Mesothelial cell of epicardium (in vitro differentiated cells): ENCODE measurements at places on chromosomes 5 and 9. TPM values are rescaled to one million over a fixed set of nuclear protein-coding genes. Genes with fewer than 3 reads are reported as not detected.

- H3K4me3 ChIP-seq = no peak overlapping the region
- H3K4me1 ChIP-seq = no peaks in the 10 kb centered on the region
- H3K27me3 ChIP-seq = peaks cover 3% of the 10 kb centered on the region
- H3K27ac ChIP-seq = no peak overlapping the region
Observed at GRCh38 chr5:73770172-73771025, 144.4 kb downstream of the ARHGEF28 start.

- no peak overlapping the region for H3K27ac ChIP-seq
- H3K4me3 ChIP-seq = no peak overlapping the region
- DNase-seq = no peak
- no peaks in the 10 kb centered on the region for H3K4me1 ChIP-seq
- no peaks in the 10 kb centered on the region for H3K36me3 ChIP-seq
Observed at GRCh38 chr9:134396258-134396742, 70.0 kb downstream of the RXRA start.

DNA sequence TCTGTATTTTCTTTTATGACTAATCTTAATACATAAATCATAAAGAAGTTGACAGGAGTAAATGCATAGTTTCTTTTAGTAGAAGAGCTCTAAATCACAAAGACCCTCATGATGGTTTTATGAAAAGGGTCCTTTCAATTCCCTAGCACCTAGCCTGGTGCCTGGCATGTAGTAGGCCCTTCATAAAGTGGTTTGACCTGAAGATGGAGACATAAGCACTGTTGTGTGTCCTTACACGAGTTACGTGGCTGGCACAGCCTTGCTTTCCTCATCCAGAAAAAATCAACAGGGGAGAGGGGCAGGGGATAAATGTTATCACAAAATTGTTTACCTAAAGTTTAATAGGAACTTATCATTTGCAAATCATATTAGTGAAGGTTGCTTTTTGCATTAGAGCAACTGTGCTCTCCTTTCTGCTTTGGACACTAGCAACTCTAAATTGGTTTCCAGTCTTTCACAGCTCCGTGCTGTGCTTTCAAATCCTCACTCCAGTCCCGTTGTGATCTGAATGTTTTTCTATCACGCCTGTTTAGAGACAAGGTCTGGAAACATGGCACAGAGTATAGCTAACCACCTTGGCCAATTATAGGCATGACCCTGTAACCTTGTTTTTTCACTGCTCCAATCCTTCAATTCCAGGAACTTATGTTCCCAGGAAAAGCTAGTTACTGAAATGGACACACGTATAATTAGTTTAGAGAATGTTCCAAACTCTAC is 55.7 kb downstream of the ARL15 start:
- no peaks in the 10 kb centered on the region for H3K27me3 ChIP-seq
- H3K4me3 ChIP-seq = no peak overlapping the region
- H3K4me1 ChIP-seq = peaks cover 4% of the 10 kb centered on the region
- DNase-seq = no peak

- peak overlapping the region; percentile 77 for H3K27ac ChIP-seq
- peak overlapping the region; percentile 72 for H3K4me3 ChIP-seq
- peaks cover 29% of the 10 kb centered on the region for H3K4me1 ChIP-seq
- no peaks in the 10 kb centered on the region for H3K27me3 ChIP-seq
Observed at GRCh38 chr9:127397646-127398274, 791 bp downstream of the SLC2A8 start.

DNA sequence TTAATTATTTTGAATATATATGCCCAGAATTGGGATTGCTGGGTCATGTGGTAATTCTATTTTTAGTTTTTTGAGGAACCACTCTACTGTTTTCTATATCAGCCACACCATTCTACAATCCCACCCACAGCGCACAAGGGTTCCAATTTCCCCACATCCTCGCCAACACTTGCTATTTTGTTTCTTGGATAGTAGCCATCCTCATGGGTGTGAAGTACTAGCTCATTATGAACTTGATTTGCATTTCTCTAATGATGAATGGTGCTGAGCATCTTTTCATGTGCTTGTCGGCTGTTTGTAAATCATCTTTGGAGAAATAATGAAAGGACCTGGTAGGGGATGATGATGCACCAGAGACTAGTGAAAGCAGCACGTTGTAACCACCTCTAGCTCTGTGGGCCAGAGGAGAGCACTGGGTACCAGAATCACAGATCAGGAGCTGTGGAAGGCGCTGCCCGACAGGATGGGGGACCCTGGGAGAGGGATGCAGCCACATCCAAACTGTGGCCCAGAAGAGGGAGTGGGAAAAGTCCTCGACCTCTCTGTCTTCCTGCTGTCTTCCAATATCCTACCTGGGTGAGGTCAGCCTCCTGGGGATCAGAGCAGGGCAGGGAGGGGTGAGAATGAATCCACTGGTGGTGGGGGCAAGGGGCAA is 155.4 kb downstream of the RGS3 start:
- H3K4me3 ChIP-seq = no peak overlapping the region
- H3K36me3 ChIP-seq = peaks cover 3% of the 10 kb centered on the region
- peaks cover 53% of the 10 kb centered on the region for H3K4me1 ChIP-seq
- DNase-seq = no peak
- H3K27me3 ChIP-seq = no peaks in the 10 kb centered on the region

DNA sequence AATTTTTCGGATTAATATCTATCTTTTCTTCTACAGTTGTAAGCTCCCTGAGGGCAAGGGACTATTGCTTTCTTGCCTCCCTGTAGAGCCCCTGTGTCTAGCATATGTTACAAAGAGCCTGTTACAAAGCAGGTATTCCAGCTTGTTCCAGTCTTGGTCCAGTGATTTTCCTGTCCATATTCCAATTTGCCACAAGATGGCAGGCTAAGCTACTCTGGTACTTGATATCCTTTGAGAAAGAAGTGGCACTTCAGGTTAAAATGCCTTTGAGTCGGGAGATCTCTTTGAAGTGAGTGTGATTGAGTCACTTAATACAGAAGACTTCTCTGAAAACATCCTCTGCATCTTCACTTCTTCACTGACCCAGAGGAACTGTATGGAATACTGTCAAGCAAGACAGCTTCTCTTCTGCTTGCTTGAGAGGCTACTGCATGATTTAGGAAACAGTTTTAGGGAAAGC is 24.5 kb downstream of the CAVIN4 start:
- peaks cover 18% of the 10 kb centered on the region for H3K4me1 ChIP-seq
- no peak overlapping the region for H3K4me3 ChIP-seq
- H3K36me3 ChIP-seq = no peaks in the 10 kb centered on the region
- peaks cover 5% of the 10 kb centered on the region for H3K27me3 ChIP-seq
- DNase-seq = no peak

- no peaks in the 10 kb centered on the region for H3K27me3 ChIP-seq
- no peaks in the 10 kb centered on the region for H3K36me3 ChIP-seq
- DNase-seq = no peak
- H3K27ac ChIP-seq = no peak overlapping the region
- no peak overlapping the region for H3K4me3 ChIP-seq
Observed at GRCh38 chr5:11792621-11793020, 111.6 kb downstream of the CTNND2 start.

DNA sequence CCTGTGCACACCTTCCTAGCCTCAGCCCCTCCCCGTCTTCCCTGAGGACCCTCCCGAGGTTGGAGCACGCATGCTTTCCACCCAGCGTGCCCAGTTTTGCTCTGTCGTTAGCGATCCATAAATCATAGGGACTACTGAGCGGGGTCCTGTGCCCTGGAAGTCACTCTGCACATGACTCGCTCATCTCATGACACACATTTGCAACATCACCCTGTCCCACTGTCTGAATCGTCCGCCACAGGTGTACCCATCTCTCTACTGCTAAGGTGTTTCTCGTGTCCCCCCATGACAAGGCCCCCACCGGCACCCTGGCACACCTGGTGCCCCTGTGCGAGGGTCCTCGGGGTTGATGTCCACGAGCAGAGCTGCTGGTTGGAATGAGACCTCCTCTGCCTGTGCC is 69.0 kb upstream of the BARHL1 start:
- no peaks in the 10 kb centered on the region for H3K36me3 ChIP-seq
- H3K4me3 ChIP-seq = no peak overlapping the region
- H3K27me3 ChIP-seq = peaks cover 59% of the 10 kb centered on the region
- H3K4me1 ChIP-seq = peaks cover 11% of the 10 kb centered on the region

GRCh38 chr9:35294066-35294465 is 132.3 kb downstream of the UNC13B start:
- DNase-seq = no peak
- peaks cover 4% of the 10 kb centered on the region for H3K4me1 ChIP-seq
- no peaks in the 10 kb centered on the region for H3K36me3 ChIP-seq
- no peak overlapping the region for H3K4me3 ChIP-seq
- no peak overlapping the region for H3K27ac ChIP-seq

Gene IL4
- not detected in 3 replicates for total RNA-seq

Gene SCGB3A2
- total RNA-seq = 0.49 TPM in 1 of 3 replicates, not detected in the others

Gene FABP6
- not detected in 3 replicates for total RNA-seq

Gene UCK1
- 21.9 to 26.6 TPM (median 23.2 TPM) in 3 replicates for total RNA-seq
